ENCODE measurements at places on chromosomes 3 and 15.
A peak's percentile ranks its signal among the peaks of the same experiment; 100 is the strongest.

DNA sequence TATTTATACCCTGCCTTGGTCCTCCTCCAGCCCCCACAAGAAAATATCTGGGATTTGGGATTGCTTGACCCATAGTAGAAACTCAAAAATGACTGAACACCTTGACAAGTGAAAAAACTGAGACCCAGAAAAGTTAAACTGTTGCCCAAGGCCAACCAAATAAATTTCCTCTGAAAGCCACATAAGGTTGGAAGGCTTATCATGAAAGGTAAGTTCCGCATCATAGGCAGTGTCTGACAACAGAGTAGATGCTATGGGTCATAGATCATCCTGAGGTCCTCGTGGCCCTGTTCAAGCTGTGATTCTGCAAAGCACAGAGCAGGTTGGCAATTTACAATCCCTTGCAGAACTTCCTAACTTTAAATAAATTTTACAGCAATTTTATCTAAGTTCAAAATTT lies 140.8 kb upstream of the TSC22D2 start:
- no peak for DNase-seq

DNA sequence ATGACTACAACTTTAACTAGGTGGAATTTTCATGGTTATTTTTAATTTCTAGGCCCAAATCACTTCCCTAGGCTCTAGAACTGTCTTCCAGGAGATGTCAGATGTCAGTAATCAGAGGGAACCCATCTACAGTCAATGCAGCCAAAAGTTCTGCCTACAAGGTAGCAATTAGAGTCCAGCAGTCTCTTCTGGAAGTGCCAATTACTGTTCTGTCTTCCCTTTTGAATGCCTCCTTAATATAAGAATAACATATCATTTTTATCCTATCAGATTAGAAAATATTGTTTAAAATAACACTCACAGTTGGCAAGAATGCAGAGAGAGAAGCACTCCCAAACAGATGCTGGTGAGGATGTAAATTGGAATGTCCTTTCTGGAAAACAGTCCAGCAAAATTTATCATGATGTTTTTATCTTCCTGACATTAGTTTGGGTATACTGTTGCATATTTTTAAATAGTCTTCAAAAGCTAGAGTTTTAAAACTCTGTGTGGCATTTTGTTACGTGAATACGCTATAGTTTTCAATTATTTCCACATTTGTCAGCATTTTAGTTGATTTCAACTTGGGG lies 543.7 kb downstream of the FHIT start:
- no peak for DNase-seq

DNA sequence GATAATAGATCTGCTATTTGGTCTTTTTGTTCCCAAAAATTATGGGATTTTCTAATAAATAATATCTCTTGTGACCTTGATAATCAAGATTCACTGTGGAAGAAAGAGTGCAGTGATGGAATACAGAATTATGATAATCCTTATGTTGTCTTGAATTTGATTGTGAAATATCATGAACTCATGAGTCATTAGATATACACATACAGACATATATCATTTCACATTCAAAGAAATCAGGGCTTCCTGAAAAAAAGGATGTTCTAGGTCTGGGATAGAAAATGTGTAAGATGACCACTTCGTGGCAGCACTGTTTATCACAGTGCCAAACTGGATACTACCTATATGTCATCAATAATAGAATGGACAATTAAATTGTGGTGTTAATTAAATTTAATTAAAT lies 97.7 kb downstream of the DPH6 start:
- DNase-seq, result no peak

DNA sequence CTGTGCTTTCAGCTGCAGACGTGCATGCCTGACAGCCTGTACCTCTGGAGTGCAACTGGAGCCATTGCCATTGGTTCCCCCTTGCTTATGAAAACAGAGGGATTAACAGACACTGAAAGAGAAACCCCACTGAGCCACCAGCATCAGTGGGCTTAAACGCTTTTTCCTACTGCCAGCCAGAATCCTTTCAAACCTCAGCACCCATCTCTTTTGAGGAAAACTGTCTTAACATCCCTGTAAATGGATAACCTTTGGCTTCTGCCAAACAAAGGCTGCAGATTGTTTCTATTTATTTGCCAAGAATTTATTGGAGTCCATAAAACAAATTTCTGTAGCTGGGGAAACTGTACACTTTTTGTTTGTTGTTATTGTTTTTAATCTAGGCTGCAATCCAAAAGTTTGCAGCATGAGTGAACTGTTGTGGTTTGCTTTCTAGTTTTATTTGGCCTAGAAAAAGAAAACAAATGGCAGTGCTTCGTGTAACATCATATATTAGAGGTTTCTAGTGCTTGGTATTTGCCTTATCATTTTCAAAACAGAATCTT lies 369.2 kb upstream of the IL12A start:
- no peak for DNase-seq

- no peak for DNase-seq
These were observed 3.6 kb downstream of the PDIA3 start for GRCh38 chr15:43749690-43750345.

GRCh38 chr3:187999821-188000220 lies 154.1 kb upstream of the LPP start:
- DNase-seq, result no peak

DNA sequence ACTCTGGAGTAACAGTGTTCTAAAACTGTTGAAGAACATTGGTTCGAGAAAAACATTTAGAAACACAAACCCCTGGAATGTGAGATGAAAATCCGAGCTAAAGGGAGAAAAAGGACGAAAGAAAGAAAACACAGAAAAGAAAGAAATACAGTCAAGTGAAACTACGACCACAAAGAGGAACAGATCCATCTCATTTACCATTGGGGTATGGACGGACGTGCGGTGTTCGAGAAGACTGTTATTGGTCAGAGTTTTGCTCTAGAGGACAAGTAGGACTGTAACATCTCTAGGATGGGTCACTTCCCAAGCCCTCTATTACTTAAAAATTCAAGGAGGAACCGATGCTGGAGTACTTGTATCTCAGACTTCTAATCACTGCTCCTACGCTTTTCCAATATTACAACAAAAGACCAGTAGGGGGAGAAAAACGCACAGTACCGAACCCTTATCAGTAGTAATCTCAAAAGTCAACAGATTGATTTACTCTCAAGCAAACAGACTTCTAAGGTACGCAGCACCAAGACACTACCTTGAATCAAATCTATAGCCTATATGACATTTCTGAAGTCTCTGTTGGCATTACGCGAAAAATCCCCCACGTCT lies 1.1 kb upstream of the PIK3CA start:
- peak; percentile 44 for DNase-seq

DNA sequence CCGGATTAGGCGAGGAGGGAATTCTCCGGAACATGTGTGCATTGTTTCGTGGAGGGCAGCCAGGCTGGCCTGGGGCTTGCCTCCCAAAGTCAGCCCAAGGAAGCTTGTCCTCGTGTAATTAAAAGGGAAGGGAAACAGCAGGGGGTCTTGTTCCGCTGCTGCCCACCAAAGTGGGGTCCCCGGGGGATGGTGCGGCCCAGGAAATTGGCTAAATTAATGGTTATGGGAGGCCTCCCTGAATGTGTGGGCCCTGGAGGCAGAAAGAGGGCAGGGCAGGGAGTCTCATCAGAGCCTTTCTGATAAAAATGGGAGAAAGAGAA lies 118.1 kb downstream of the OPA1 start:
- no peak for DNase-seq

DNA sequence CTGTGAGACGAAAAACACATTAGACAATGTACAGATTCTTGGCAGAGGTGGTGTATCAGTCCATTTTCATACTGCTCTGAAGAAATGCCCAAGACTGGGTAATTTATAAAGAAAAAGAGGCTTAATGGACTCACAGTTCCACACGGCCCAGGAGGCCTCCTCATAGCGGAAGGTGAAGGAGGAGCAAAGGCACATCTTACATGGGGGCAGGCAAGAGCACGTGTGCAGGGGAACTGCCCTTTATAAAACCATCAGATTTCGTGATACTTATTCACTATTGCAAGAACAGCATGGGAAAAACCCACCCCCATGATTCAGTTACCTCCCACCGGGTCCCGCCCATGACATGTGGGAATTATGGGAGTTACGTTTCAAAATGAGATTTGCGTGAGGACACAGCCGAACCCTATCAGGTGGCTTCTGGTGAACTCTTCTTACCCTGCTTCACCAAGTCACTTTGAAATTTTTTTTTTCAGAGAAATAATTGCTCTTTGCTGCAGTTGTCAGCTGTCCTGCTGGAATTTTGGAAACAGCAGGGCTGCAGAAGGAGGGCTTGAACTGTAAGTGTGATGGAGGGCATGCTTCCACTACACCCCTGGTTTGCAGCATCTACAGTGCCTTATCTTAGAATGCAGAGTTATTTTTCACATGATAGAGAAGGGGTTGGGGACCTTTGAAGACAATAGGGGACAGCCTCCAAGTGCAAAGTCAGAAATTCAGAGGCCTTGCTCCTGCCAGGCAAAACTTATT lies 2.9 kb upstream of the IGF2BP2 start:
- DNase-seq, result no peak

- DNase-seq, result no peak
These were observed 65.2 kb downstream of the TBL1XR1 start for GRCh38 chr3:177131927-177132636.

DNA sequence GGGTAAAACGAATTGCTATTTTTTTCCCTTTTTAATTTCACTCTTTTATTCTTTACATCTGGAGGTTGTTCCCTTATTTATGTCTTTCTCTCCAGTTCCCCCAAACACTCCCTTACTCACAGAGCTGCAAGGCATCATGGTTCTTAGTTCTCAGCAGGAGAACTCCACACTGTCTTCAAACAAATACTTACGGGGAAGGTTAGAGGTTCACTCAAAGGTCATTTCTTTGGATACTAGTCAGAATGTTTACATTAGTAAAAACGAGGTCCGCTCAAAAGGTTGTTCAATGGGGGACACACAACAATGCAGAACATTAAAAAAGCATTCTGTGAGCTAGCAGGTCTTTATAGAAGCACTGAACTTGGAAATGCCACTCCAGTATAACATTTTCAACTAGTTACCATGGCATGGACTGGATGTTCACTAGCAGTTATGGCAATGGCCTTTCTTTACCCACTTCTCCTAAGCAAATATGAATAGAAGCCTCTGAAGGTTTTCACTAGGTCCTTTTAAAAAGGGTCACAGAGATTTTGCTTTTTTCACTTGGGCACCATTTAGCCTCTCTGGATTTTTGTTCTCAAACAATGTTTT lies 201.7 kb downstream of the MEIS2 start:
- no peak for DNase-seq

DNA sequence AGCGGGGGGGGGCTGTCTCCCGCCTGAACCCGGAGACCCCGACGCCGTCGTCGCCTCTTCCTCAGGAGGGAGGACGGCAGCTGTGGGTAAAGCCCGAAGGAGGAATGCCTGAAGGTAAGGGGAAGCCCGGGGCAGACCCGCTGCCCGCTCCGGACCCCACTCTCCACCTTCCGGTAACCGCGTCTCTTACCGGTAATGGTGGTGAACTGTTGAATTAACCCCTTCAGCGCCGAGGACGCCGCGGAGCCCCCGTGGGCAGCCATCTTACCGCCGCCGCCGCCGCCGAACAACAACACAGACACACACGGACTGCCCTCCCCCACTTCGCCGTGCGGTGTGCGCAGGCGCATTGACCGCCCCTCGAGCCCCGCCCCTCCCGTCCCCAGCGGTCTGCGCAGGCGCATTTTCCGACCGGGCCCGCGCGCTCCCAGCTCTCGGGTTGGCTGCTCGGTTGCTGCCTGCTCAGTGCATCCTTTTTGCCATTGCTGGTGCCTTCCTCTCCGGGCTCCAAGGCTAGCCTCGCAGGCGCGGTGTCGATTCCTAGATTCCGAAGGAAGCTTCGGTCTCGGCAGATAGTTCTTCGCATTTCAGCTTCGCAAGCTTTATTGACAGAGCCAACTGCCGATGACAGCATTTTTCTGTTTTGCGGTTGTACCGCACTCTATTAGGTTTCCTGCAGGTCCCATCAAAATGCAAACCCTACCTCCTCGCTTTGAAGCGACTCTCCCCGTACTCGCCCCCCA lies at the start of gene UBXN7:
TSS of gene UBXN7 (minus strand) at position 291 of the 743 bp plus-strand sequence. CDS start at position 263, 28 bp downstream.
- DNase-seq, result peak; percentile 95

GRCh38 chr15:73983211-73983727 lies 8.8 kb downstream of the STOML1 start:
- no peak for DNase-seq

- no peak for DNase-seq
These were observed 33.7 kb downstream of the LARP6 start for GRCh38 chr15:70820214-70820613.

DNA sequence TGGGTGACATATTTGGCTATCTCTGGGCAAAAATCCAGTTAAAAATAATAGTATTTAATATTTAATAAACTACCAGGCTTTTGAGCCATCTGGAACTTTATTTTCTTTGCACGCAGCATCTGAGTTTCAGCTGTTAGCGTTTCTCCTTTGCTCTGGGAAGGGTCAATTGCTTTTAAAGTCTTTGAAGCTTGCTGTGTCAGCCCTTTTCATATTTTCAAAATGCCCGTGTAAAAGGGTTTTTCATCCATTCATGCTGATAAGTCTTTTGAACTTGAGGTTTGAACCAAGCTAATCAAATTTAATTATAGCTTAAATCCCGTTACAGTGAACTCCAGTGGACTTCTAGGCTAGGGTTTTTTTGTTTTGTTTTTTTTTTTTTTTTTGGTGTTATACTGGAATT lies 79.1 kb downstream of the SLC25A26 start:
- DNase-seq, result no peak

DNA sequence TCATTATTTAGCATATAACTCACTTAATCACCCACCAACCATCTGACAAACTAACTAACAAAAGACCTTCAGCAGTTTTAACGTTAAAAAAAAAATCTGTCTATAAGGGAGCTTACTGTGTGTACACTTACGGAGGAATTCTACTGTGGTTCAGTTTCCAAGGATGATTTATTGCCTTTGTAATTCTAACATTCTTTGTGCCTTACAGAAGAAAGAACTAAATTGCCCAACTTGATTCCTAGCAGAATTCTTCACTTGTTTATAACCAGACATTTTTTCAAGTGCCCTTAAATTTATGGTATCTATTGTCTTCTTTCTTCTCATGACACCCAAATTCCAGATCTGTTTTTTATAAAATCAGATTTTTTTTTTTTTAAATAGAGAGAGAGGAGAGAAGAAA lies 119.7 kb upstream of the IGSF10 start:
- DNase-seq, result no peak

DNA sequence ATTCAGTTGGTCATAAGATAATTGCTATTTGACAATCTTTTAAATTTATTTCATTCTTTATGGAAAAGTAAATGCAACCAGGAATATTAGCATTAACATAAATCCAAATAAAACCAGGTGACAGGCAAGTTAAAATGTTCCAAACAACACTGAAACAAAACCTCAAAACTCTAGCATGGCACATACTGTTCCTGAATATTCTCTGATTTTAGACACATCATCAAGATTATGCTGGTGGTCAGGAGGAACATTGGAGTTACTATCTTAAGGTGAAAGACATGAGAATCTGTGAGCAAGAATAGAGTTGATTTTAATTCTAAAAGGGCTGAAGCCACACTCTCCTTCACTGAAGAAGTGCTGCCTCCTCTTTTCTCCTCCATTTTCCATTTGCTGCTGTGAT lies 421.0 kb upstream of the THBS1 start:
- DNase-seq, result no peak

- DNase-seq, result no peak
These were observed 1.5 kb upstream of the AMIGO3 start for GRCh38 chr3:49720855-49721595.
